NCI-H446 treated with DMSO at 0.1 percent for 48 hours (cell line): ENCODE measurements at places on chromosomes 12 and 14.

- no peak for DNase-seq
These were observed 383.3 kb downstream of the ALG10 start for GRCh38 chr12:34405286-34406227.

- DNase-seq: no peak
These were observed 79.3 kb downstream of the KIF26A start for GRCh38 chr14:104217486-104218360.

- DNase-seq: no peak
These were observed 10.6 kb downstream of the FICD start for GRCh38 chr12:108525681-108526080.

DNA sequence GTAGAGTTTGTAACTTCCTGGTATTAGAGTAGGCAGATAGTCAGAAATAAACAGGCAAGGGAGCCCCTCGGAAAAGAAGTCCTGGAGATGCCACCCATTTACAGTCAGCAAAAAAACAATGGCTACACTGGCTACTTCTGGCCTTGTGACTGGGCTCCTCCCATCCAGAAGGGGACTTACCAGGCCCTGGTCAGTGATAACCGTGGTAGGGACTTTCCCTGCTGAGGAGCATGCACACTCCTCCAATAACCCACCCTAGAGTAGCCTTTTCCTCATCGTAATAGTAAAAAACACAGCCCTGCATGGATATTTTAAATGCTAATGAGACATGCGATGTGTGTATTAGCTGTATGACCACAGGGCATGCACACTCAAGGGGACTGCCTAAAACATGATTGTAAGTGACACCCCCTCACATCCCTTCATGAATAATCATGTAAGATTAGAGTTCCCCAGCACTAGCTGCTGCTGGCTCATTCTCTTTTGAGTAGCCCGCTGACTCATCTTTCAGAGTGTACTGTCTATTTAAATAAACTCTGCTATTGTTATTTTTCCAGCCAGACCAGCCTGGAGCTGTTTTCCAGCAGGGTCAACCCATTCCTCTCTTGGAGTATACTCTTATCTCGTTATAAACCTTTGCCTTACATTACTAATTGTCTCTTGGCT is 413.8 kb upstream of the TMTC1 start:
- no peak for DNase-seq
